Ascending aorta (tissue), 2 donors: ENCODE measurements at places on chromosomes 2 and 18. TPM values are rescaled to one million over a fixed set of nuclear protein-coding genes. Genes with fewer than 3 reads are reported as not detected.

The AQP12B gene
- total RNA-seq: not detected

The OTOF gene
- not detected for total RNA-seq

The PFN4 gene
- total RNA-seq: not detected

The VIT gene
- 8.1 TPM for total RNA-seq

GRCh38 chr2:191676790-191677645 lies 918 bp upstream of the NABP1 start:
- DNase-seq: no peak

DNA sequence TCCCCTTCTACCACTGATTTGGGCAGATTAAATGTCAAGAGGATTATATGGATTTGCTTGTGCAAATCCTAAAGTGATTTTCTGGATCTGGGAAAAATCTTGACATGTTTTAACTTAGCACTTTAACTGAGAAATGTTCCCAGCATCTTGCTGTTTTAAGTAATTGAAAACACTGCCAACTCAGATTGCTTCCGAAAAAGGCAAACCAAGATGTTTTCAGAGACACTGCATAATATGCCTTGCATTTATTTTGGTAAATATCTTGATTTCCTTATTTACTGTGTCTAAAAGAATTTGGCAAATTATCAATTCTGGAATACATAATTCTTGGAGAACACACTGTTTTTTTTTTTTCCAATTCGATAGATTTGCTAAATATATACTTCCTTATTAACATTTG lies 385.0 kb upstream of the FAM98A start:
- no peak for DNase-seq

DNA sequence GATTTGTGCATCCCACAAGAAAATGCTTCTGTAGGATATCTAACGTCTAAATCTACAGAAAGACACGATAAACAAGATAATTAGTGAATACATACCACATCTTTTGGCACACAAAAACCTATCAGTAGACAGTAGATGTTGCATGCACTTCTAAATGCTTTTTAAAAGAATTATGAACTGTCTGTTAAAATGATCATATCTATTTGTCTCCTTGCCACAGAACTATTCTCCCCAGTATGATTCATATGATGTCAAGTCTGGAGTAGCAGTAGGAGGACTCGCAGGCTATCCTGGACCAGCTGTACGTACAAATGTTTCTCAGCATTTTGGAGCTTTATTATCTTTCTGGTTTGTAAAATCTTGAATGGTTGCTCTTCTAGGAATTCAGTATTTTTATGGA lies 12.7 kb downstream of the COL3A1 start:
- DNase-seq: no peak

- DNase-seq: no peak
These were observed 23.2 kb downstream of the METTL8 start for GRCh38 chr2:171410624-171411023.

DNA sequence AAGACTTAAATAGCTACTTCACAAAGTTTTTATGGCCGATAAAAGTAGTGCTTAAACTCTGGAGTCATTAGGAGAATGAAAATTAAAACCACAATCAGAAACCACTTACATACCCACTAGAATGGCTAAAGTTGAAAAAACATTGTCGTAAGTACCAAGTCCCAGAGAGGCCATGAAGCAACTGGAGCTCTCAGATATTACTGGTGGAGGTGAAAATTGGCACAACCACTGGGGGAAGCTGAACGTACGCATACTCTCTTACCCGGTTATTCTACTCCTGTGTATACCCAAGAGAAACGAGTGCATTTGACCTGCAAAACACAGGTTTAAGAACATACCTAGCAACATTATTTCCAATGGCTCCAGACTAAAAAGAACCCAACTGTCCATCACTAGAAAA lies 76.5 kb upstream of the TMEM247 start:
- no peak for DNase-seq

GRCh38 chr2:64858541-64859311 lies 130.5 kb upstream of the SLC1A4 start:
- DNase-seq: no peak

DNA sequence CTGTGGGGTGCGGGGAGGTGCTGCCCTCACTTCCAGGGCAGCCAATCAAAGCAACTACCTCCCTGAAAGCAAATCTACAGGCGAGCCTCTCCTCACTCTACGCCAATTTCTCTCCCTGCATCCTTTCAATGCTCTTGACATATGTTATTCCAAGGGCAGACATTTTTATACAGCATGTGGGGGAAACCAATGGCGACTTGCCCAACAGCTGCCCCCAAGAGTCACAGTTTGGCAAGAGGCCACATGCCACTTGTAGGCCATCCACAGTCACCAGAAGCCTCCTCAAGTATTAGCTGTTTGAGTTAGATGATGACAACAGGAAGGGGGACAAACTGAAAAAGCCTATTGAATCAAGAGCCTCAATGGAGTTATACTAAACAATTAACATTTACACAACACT lies 114.6 kb downstream of the MYO5B start:
- DNase-seq: no peak

DNA sequence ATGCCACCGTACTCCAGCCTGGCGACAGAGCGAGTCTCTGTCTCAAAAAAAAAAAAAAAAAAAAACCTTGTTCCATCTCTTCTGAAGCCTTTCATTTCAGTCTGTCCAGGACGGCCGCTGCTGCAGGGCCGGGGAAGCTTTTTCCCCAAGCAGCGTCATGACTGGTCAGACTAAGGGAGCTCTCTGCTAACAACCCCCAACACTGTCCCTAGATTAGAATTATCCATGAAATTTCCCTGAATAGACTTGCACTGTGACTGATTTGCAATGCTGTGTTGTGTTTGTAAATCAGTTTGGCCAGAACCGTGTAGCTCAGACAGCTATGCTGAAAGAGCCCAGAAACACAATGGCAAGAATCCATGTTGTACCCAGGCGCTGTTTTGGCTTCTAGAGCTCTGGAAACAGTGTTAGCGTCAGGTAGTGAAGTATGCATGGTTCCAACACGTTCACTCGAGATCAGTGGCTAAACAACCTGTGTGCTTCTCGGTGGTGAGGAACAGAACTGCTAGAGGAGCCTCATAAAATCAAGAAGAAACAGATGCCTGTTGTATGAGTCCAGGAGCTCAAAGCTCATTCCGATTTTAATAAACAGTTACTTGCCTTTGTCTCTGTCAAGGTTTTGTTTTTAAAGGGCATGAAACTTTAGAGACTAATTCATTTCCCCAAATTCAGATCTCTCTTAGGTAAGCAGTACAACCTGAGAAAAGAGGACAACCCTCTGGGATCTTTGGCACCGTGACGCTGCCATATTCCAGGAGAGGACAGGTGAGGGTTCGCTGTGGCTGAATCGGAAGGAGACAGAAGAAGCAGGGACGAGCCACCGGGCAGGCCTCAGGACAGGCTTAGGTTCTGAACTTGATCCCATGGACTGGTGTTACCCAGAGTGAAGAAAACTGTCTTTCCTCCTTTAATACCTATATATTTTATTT lies 43.5 kb downstream of the GORASP2 start:
- DNase-seq: no peak

GRCh38 chr18:23765931-23766330 lies 76.7 kb downstream of the LAMA3 start:
- no peak for DNase-seq

- no peak for DNase-seq
These were observed at the start of gene LRP2 for GRCh38 chr2:169362118-169362893. TSS of gene LRP2 (minus strand) at chr2:169362534. CDS start at chr2:169362399, 135 bp downstream.

GRCh38 chr2:88265352-88266303 lies 95.5 kb downstream of the THNSL2 start:
- DNase-seq: no peak

DNA sequence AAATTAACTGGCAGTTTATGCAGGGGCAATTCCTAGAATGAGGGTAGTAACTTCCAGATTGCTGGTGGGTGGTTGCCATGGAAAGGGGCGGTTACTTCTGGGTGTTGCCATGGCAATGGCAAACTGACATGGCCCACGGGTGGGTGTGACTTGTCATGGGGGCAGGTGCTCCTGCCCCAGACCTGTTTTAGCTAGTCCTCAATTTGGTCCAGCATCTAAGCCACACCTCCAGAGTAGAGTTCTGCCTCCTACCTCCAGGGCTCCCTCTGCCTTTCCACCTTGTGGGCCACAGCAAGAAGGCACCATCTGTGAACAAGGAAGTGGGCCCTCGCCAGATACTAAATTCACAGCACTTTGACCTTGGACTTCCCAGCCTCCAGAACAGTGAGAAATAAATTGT lies 148.7 kb downstream of the TFCP2L1 start:
- no peak for DNase-seq
